ENCODE measurements at places on chromosomes 4 and X.

DNA sequence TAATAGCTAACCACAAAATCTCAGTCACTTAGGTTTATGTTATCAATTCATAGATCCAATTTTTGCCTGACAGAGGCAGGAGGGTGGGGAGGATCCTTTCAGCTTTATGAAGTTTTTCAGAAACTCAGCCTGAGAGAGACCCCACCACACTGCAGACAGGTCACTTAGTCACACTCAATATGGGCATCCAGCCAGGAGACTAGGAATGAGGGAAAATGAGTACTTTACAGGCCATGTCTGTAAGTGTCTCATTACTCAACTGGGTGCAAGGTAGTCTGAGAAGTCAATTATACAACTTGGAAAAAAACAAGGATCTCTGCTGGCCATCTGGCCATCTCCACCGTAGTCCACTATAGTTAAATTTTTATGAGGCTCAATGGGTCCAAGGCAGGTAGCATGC is 365.9 kb downstream of the INPP4B start:
- no peak for DNase-seq

DNA sequence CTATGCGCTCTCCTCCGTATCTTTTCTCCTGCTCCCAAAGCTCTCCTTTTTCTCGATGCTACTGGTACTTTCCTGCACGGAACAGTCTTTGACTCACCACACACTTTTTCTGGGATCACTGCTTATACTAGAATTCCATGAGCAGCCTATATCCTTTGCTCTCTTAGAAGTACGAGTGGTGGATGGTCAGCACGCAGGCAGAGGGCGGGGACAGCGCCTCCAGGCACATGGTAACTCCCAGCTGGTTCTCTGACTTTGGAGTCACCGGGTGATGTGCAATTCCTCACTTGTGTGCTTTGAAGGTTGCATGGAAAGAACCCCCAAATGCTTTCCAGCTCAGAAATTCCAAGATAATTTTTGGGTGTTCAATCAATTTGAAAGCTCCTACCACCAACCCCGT is 56.0 kb downstream of the STX18 start:
- DNase-seq = no peak

DNA sequence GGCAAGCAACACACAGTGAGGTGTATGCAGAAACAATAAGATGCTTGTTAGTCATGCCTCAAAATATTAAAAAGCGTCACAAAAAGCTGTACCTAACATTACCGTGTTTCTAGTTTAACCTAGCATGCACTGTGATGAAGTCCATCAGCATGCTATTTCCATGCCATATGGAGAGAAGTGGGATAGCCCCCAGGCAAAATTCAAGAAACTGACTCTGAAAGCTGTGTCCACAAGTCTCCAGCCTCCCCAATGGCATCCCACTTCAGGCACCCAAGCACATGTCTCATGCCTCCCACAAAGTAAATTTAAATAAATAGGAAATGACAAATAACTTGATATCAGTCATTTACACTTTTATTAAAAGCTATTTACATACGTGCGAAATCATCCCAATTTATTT is 10.8 kb downstream of the GABRA2 start:
- no peak for DNase-seq

DNA sequence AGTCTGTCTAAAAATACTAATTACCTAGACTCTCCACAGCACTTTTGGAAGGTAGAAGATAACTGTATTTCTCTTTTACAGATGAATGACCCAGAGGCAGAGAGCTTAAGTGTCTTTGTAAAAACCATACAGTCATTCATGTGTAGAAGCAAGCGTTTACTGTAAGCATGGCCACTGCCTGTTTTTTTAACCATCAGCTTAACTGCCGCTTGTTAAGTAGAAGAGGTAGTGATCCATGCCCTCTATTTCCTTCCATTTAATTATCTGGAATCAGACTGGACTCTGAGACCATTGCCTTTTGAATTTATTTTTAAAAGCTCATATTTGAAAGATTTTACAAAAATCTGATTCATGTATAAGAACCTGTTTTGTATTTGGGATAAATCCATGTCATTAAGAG is 111.2 kb upstream of the TECRL start:
- no peak for DNase-seq

- no peak for DNase-seq
Observed at GRCh38 chr4:75726577-75726976, 2.2 kb downstream of the USO1 start.

- no peak for DNase-seq
Observed at GRCh38 chr4:175536852-175537453, 275.1 kb downstream of the GPM6A start.

DNA sequence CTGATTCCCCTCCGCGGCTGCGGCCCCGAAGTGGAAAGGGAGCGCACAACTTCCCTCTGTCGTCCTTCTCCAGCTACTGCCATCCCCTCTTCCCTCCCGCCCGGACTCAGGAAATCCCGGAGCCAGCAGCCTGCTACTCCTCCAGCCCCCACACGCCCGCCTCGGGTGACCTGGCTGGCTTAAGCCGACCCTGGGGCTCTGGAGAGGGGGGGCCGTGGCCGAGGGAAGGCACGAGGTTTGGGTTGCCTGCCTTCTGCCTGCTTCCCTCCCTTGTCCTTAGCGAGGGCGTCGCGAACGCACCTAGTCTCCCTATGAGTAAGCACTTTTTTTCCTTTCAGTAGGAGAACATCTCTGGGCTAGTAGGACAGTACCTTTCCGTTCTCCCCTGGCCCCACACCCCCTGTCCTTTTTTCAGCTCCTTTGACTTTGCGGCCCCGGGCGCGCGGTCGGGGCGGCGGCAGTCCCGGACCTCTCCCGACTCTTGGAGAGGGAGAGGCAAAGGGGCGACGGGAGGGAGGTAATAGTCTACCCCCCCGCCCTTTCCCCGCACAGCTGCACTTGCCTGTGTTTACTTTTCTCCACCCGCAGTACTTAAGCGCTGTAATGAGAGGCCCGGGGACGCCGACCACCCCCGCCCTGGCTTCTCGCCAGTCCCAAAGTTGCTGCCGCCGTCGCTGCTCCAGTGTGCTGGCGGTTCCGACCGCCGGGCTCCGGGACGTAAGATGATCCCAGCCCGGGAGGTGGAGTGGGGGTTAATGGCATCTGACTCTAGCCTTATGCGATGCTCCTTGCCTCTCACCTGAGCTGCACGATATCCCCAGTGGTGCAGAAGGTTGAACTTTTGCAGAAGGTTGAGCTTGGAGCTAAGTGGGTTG is 868 bp downstream of the PLS3 start:
- peak; percentile 80 for DNase-seq

GRCh38 chrX:97389761-97390192 is 506.1 kb downstream of the RPA4 start:
- DNase-seq = no peak

DNA sequence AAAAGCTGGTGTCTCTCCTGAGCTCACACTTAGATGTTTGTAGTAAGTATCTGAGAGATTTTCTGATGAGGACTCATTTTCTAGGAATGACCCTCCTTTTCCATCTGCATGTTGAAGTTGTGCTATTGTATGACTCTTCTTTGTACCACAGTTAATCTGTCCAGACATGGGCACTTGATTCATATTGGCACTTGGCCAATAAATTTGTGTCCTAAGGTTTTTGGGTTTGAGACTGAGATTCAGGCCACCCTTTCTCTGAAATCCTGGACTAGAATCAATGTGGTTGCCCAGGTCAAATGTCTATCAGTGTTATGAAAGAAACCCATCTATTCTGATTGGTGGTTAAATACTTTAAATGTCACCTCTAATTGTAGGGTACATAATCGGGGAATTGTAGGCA is 869.0 kb downstream of the SH3BGRL start:
- DNase-seq = no peak

GRCh38 chrX:115345615-115346014 is 56.1 kb downstream of the LUZP4 start:
- DNase-seq = no peak

DNA sequence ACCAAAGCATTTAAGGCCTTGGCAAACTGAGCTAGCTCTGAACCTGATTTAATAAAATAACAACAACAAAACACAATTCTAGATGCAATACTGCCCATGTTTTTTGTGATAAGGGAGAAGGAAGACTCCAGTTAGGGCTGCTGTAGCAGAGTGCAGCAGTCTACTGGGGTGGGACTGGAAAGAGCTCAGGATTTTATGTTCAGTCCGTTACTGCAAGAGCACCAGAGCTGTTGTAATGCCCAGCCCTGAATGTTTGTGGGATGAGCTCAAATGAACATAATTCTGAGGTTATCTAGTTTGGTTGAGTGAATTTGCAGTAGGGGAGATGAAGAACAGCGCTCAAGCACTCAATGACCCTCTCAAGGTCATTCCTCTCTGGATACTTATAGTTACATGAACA is 743.8 kb downstream of the FAT4 start:
- no peak for DNase-seq

- DNase-seq = no peak
Observed at GRCh38 chr4:61924131-61924530, 724.0 kb downstream of the ADGRL3 start.

GRCh38 chrX:153782313-153782712 is 1.5 kb downstream of the SRPK3 start:
- DNase-seq = no peak
